ENCODE measurements at places on chromosomes 13 and 19.

DNA sequence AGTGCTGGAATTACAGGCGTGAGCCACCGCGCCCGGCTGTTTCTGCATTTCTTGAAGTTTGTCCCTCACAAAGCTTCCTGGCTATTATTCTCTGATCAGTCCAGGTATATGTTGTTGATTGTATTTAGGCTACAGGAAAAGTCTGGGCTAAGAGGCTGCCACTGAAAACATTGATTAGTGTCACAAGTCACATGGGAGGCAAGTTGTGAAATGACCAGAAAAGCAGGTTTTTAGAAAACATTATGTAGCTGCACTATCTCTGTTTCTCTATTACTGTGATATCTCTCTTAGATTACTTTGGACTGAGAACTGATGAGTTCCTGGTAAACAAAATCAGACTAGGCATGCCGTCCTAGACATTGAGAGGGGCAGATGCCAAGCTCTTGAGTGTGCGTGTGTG, 16.0 kb upstream of the ZDHHC20 start:
- no peak for DNase-seq

GRCh38 chr19:40221858-40222619, 3.9 kb upstream of the TTC9B start:
- peak; percentile 53 for DNase-seq

DNA sequence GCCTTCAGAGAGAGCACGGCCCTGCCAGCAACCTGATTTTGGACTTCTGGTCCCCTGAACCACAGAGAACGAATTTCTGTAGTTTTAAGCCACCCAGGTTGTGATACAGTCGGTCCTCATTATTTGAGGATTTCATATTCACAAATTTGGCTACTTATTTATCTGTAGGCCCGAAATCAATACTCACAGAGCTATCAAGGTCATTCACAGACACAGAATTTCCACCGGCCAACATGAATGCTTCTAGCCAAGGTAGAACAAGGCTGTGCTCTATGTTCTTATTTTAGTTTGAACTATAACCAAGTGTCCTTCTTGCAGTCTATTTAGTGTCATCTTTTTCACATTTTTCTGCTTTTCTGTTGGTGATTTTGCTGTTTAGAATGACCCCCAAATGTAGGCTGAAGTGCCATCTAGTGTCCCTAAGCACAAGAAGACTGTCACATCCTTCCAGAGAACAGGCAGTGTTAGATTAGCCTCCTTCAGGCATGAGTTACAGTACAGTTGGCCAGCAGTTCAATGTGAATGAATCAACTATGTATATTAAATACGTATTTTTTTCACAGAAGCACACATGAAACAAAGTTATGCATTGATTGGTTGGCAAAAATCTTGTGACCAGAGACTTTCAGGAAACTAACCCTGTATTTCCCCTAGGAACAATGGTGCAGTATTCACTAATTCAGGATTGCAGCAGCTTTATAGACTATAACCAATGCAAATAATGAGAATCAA, 63.5 kb downstream of the C13orf42 start:
- DNase-seq: no peak

DNA sequence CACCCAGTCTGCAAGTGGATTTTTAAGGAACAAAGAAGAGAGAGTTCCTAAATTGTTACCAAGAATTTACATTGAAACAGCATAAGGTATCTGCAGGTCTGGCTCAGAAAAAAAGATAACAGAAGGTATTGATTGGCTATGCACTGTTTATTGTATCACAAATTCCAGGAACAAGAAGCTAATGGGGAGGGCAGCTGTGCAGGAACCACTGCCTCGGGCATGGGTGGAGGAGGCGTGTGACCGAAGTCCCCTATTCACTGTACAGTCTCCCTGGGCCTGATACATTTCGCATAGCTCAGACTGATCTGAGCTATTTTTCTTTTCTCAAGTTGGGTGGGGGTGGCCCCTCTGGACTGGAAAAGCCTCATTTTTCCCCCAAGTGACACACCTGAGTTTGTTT, 11.7 kb downstream of the NECTIN2 start:
- no peak for DNase-seq

GRCh38 chr19:13784731-13785452, 10.4 kb upstream of the ZSWIM4 start:
- DNase-seq: no peak

GRCh38 chr19:48120505-48120904, 9.9 kb upstream of the PLA2G4C start:
- no peak for DNase-seq

DNA sequence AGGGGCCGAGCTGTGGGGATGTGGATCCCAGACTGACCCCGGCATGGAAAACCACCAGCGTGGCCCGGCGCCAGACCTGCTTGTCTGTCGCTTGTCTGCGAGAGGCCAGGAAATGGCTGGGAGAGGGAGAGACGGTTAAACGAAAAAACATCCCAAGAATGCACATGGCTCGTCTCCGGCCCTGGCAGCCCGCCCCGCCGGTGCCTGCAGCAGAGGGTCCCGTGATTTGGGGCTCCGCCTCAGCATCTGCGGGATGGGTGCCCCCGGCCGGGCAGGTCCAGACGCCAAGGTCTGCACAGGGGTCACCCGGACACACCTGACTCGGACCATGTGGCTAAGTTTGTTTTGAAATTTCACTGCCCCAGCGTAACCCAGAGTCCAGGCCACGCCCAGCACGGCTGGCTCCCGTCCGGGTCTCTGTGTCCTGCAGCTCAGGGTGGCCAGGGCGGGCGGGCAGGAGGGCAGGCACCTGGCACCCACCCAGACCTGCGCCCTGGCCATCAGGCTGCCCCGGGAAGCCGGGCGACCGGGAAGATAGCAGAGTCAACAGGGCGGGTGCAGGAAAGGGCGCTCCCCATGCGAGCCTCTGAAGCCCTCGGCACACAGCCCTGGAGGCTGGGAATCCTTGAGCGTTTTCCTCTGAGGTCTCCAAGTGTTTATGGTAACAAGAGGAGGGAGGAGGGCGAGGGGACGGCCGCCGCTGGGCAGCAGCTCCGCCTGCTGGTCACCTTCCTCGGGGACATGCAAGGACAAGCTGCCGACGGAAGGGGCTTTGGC, 103.2 kb downstream of the GADD45B start:
- DNase-seq: peak; percentile 65

DNA sequence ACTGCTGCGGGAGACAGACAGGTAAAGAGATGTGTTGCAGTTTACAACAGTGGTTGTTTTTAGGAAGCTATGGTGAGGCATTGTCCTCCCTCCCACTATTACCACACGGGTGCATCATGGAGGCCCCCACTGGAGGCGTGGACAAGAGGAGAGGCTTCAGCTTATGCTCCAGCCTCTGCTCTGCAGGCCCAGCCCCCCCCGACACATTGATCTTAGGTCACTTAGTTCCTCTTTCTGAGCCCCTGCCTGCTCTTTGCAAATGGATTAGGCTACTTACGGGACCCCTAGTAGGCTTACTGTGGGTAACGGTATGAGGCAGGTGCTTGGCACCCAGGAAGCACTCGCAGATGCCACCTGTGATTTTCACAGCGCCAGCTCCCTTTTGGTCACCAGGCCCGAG, 123.9 kb downstream of the SLC7A1 start:
- DNase-seq: no peak

DNA sequence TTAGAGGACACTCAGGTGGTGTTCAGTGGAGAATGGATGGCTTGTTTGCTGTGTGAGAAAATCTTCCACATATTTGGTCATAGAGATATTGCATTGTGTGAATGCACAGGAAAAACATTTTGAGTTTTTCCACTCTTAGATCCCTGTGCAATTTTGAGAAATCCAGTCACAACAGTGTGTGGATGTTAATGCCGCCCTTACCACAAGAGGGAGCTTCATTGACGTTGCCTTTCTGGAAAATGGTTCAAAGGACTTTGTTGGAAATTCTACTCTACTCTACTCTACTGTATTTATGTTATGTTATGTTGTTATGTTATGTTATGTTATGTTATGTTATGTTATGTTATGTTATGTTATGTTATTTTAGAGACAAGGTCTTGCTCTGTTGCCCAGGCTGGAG, 13.4 kb downstream of the ZNF20 start:
- no peak for DNase-seq

GRCh38 chr13:47480951-47481350, 520.1 kb downstream of the SUCLA2 start:
- no peak for DNase-seq

GRCh38 chr19:38251564-38252051, 4.6 kb downstream of the PPP1R14A start:
- no peak for DNase-seq

DNA sequence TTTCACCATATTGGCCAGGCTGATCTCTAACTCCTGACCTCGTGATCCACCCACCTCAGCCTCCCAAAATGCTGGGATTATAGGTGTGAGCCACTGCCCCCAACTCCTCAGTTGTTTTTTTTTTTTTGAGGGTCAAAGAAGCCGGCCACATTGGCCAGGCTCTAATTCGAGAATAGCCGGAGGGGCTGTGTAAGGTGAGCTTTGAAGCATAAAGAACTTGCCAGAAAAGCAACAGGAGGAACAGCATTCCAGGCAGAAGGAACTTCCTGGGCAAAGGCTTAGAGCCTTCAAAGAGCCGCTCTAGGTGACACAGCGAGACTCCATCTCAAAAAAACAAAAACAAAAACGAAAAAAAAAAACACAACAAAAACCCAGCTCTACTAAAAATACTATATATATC, 1.2 kb upstream of the BABAM1 start:
- DNase-seq: no peak

DNA sequence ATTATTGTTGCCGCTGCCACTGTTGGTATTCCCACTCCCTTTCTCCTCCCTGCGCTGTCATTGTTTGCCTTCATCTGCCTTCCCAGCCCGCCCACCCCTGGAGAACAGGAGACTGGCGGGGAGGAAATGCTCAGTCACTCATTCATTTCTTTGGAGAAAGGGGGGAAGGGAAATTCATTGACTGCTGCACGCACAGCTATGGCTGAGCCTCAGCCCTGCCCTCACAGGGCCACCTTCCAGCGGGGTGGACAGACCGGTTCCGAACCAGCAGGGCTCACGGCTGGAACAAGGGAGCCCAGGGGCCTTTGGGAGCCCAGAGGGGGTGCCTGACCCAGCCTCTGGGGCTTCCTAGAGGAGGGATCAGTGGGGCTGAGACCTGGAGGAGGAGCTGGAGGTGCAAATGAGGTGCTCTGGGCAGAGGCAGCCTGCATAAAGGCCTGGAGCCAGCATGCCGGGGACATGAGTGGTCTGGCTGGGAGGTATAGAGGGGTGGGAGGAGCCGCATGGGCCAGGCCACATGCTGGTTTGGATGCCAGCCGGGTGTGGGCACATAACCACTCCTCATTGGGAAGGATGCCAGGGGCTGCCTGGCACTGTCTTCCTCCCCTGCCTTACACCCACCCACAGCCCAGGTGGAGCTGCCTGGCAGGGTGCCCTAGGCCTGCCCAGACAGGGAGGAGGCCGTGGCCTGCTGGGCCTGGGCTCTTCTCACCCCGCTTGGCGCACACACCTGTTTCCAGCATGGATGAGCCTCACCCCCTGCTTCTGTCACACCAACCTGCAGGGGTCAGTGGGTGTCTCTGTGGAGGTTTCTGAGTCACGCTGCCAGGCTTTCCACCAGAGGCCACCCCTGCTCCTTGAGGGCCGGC, 26.8 kb downstream of the PPP5C start:
- no peak for DNase-seq

DNA sequence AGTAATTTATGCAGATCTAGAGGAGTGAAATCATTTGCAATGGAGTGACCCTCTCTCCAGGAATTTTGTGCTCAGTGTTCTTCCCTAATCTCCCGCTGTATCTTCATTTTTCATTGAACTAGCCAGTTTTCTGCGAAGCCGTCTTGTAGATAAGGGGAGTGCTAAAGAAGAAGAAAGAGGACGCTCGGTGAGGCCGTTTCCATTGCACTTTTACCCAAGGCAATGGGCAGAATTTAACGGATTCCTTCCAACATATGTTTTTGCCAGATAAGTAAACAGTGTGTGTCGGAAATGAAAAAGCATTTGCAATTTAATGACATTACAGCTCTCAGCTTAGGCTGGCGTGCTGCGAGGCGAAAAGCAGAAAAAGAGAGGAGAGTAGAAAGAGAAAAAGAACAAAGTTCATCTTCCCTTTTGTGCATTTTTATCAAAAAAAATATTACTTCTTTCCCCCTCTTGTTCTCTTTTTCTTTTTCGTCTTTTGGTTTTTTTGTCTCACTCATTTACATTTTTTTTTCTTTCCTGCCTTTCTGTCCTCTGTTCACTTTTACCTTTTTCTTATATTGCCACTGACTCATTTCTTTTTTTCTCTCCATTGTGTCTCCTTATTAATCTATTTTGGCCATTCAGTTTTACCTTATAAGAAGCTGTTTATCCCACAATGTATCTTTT, 49.9 kb downstream of the SOX21 start:
- no peak for DNase-seq

- no peak for DNase-seq
Observed at GRCh38 chr19:45346449-45346848, 5.9 kb downstream of the KLC3 start.

GRCh38 chr13:110509971-110510786, 51.3 kb downstream of the RAB20 start:
- no peak for DNase-seq

- DNase-seq: no peak
Observed at GRCh38 chr19:51086153-51086850, 3.6 kb upstream of the KLK14 start.

- no peak for DNase-seq
Observed at GRCh38 chr19:17045907-17046502, 19.4 kb upstream of the CPAMD8 start.

DNA sequence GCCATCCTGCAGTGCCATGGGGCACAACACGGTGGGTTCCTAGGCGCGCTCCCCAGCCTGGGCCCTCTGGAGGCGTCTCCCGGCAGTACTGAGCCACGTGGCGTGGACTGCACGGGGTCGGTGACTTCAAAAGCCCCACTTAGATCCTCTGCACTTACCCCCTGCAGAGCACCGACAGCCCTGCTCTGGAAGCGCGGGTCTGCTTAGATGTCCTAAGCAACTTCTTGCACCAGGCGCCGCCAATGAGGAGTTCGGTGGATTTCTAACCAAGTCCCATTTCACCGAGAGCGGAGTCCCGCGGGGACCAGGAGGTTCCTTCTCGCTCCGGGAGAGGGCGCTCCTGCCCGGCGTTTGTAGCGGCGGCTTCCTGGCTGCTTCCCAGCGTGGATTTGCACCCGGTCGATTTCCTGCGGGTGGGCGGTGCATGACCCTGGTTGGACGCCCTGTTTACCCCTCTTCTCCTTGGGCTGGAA, 25.2 kb upstream of the ZNF845 start:
- no peak for DNase-seq

GRCh38 chr19:35030257-35031071, at the start of gene SCN1B:
SCN1B (plus strand) TSS chr19:35030470; CDS start chr19:35030821, 351 bp downstream.
- no peak for DNase-seq

DNA sequence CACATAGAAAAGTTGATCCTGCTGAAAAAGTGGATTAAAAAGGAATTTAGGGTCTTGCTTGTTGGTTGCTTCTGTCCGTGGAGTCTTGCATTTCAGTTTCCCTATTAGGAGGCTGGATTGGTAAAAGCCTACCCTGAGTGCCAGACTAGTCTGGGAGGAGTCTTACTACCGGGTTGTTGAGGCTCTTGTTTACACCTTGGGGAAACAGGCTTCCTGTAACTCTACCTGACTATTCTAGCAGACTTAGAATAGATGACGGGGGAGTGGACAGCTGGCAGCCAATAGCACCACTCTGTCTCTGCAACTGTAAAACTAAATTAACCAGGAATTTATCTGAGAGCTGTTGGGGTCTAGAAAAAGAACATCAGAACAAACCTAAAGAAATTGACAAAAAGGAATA, 11.3 kb upstream of the MPHOSPH8 start:
- DNase-seq: no peak

Measured in AG04449 (cell line).